GDM1 (cell line): ENCODE measurements at places on chromosomes 16 and 17.

- no peak for DNase-seq
Observed at GRCh38 chr16:57406881-57407280, 2.3 kb downstream of the CCL17 start.

DNA sequence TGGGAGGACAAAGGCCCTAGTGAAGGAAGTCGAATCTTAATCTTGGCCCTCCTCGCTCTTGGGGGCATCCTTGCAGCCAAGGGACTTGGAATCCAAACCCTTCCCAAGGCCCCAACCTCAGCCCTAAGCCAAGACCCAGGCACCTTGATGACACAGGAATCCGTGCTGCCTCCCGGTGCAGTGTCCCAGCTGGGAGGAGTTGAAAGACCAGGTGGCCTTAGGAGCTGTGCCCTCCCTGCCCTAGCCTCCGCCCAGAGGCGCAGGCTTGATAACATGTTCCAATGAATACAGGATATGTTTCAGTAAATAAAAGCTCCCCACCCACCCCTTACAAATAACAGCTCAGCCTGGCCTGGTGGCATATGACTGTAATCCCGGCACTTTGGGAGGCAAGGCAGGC is at the start of gene CHST5:
Gene CHST5, minus strand, starts transcription at position 208 of the 400 bp plus-strand sequence. CDS start 5,724 bp downstream, outside the sequence.
- no peak for DNase-seq

DNA sequence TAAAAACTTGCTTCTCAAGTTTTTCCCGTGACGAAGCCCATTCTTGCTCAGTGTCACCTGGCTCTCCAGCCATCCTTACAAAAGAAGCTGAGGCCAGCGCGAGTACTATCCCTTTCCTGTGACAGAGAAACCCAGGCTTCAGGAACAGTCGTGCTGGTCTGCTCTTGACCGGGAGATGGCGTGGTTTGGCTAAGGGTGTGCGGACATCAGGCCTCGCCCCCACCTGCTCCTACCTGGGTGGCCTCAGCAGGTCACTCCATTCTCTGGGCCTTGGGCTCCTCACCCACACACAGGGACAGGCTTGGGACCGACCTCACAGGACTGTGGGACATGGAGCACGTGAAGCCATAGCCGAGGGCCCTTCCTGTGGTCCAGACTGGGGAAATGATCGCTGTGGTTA is 75.2 kb upstream of the CIBAR2 start:
- no peak for DNase-seq

DNA sequence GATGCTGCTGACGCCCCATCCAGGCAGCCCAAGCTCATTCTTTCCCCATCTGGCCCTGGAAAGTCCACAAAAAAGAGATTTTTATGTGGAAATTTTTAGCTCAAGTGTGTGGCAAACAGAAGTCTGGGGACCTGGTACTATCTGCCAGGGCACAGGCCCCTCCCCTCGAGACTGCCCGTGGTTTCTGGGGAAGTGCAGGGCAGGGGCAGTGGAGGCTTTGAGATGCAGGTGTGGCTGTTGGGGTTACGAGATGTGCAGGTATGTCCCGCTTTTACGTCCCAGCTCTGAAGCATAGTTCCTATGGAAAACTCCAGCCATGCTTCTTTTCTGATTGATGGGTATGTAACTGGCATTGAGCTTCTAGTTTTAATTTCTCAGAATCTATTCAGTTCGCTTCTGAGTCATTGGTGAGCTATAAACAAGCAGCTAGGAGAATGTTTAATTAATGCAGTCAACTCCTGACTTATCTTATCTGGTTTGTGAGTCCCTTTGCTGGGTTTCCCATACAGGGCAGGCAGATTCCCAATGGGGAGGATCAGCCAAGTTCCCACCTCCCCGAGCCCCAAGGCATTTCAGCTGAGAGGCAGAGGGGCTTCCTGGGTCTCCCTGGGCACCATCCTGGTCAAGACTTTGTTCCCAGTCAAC is 16.2 kb downstream of the TBX4 start:
- no peak for DNase-seq

- no peak for DNase-seq
Observed at GRCh38 chr16:79097771-79098170, 502.8 kb downstream of the MAF start.

DNA sequence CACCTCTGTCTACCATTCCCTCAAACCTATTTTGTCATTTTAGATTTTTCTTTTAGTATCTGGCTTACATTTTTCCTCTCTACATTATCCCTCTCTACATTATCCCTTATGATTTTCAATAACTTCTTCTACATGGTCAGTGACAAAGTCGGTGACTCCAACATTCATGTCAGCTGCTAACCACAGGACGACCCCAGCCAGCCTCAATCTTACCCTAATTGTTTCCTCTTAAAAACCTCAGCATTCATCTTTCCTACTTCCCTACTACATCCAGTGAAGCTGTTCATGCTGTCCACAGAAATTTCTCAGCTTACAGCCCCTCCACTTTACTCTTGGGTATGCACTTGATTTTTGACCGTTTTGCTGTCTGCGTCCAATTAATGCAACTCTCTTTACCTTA is 8.3 kb downstream of the MYH10 start:
- DNase-seq = no peak

GRCh38 chr17:37818689-37819088 is 73.8 kb upstream of the HNF1B start:
- DNase-seq = no peak

GRCh38 chr17:298791-299450 is 53.7 kb downstream of the RPH3AL start:
- DNase-seq = no peak

GRCh38 chr16:89199241-89200123 is 855 bp downstream of the SLC22A31 start:
- no peak for DNase-seq

DNA sequence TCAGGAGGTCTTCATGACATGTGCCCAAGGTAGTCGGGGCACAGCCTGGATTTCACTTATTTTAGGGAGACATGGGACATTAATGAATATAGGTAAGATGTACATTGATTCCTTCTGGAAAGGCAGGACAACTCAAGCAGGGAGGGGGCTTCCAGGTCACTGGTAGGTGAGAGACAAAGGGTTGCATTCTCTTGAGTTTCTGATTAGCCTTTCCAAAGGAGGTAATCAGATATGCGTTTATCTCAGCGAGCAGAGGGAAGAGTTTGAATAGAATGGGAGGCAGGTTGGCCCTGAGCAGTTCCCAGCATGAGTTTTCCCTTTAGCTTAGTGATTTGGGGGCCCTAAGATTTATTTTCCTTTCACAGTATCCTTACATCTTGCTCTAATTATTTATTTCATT is 443.8 kb upstream of the EEF2KMT start:
- no peak for DNase-seq

DNA sequence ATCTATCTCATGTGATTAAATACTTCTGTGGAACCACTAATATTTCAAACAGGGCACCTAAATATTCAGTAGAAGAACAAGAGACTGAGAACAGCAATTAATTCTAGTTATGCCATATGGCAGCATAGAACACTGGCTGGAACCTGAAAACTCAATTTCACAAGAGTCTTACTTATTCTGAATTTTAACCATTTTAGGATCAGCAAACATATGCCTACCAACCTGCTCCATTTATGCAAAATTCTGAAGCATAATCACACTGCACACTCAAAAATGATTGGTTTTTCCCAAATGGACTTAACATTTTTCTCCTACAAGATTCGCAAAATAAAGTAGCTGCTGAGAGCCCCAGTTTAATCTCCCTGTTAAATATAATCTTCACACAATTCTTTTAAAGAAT is 43.2 kb downstream of the SKAP1 start:
- no peak for DNase-seq

GRCh38 chr17:29596811-29597210 is 3.9 kb downstream of the ANKRD13B start:
- DNase-seq = no peak

DNA sequence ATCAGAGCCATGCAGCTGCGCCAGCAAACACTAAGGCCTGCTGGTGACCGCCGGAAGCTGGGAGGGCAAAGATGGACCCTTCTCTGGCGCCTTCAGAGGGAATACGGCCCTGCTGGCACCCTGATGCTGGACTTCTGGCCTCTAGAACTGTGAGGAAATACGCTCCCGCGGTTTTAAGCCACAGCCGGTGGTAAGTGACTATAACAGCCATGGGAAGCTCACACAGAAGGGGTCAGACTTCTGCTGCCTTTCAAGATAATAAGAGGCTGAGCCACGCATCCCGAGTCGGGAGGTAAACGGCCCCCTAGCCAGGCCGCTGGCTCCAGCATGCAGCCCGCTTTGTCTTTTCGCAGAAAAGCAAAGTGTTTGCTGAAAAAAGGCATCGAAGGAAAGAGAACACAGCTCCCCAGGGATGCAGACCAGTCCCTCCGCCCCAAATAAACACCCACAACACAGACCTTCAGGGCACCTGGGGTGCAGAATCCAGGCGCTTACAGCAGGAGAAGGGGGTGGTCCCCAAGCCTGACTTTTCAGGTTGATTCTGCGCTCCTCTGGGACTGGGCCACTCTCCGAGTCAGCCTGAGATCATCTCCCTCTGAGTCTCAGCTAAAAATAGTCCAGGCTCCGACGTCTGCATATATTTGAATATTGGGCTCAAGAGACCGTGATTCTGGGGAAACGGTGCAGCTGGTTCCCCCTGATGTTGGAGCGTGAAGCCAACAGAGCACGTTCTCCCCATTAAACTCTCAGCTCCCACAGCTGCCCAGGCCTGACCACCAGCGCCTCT is 89.7 kb downstream of the MGAT5B start:
- DNase-seq = no peak

DNA sequence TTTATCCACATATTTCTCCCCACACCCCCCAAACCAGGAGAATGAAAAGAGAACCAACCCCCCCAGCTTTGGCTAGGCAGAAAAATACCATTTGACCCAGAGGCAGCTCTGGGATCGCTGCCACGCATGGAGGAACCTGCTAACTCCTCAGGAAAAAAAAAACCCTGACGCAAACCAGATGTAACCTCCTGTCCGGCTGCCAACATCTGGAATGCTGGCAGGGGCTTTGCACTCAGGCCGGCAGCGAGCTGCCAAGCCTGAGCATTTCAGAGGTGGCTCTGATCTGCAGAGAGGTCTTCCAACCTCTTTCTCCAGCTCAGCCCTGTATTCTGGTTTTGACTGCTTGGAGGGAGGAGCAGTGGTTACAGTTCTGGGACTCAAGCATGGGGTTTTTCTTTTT is 8.2 kb downstream of the IGFBP4 start:
- DNase-seq = no peak

DNA sequence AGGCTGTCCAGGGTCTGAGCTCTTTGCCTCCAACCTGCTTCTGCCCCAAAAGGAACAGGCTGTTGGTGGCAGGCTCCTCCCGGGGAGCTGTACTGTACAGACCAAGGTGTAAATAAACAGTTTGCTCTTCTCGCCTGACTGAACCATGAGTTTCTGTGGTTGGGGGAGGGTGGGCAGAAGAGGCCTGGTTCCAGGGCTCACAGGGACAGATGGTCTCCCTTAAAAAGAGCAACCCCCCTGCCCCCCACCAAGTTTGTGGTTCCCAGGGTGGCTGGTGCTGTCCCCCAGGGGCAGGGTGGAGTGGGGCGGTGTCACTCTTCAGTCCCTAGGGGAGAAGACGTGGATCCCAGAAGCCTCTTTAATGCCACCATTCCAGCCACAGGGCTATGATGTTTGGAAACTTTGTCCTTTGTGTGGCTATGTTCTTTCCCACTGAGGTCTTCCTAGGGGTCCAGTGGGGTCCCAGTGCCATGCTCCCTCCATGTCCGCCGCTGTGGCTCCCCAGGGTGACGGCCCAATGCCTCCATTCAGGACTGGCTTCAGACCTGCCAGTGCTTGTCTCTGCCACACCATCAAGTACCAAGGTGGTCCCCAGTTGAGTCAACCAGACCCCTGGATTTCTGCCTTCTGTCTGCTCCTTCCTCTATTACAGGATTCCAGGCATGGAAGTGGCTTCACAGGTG is 146.7 kb downstream of the RAB11FIP4 start:
- no peak for DNase-seq

GRCh38 chr17:44113868-44114840 is 9.3 kb downstream of the HDAC5 start:
- no peak for DNase-seq

DNA sequence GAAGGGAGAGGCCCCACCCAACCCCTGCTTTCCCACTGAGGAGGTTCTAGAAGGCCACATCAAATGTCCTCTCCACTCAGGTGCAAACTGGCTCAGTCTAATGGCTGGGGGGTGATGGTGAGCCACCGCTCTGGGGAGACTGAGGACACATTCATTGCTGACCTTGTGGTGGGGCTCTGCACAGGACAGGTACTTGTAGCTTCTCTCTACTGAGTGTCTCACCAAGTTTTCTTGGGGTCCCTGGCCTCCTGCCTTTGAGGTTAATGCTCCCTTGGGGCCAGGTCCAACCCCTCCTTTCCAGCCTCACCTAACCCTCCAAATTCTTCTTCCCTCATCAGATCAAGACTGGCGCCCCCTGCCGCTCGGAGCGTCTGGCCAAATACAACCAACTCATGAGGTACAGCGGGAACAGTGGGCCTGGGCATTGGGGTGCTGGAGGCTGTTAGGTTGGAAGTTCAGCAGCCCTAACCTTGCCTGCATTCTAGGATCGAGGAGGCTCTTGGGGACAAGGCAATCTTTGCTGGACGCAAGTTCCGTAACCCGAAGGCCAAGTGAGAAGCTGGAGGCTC is 5.7 kb downstream of the ENO3 start:
- no peak for DNase-seq

GRCh38 chr16:27798241-27798640 is 248.3 kb downstream of the KATNIP start:
- no peak for DNase-seq

GRCh38 chr17:43917348-43918025 is 10.2 kb upstream of the MPP2 start:
- no peak for DNase-seq

- no peak for DNase-seq
Observed at GRCh38 chr17:50346313-50347116, 589 bp downstream of the XYLT2 start.
